ENCODE measurements at places on chromosomes 16 and 17.

GRCh38 chr17:12640364-12640763, 25.3 kb upstream of the MYOCD start:
- DNase-seq: no peak

DNA sequence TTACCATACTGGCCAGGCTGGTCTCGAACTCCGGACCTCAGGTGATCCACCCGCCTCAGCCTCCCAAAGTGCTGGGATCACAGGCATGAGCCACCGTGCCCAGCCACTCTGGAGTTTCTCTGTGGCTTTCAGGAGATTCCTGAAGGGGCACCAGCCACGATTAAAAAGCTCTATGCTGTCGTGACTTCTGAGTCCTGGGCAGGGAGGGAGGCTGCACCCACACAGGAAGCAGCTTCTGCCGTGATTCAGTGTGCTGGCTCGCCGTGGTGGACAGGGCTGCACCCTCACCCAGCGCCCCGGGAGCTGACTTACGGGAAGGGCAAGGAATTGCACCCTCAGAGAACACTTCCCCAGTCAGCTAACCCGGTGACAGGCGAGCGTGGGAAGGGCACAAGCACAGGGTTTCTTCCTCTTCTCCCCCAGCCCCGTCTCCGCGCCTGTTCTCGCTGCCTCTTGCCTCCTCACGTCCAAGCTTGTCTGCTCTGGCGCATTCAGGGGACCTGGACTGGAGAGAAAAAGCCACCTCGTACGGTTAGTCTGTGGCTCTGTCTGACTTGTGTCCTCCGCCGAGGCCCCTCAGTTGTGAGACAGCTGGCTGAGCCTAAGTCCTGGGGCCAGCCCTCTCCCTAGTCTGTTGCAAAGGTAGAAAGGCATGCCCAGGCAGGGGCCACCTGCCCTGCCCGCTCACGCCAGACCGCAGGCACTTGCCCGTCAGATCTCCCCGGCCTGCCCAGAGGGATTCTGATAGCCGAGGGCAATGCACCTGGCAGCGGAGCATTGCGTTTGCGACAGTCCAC, 145.0 kb downstream of the SEC14L1 start:
- no peak for DNase-seq

GRCh38 chr17:6255322-6255721, 179.6 kb downstream of the AIPL1 start:
- DNase-seq: no peak

GRCh38 chr17:41705271-41705991, 6.7 kb upstream of the GAST start:
- no peak for DNase-seq

- no peak for DNase-seq
Observed at GRCh38 chr16:56625140-56625942, at the start of gene MT1E. Gene MT1E, plus strand, starts transcription at chr16:56625781. Its CDS starts 71 bp downstream, at chr16:56625852.

DNA sequence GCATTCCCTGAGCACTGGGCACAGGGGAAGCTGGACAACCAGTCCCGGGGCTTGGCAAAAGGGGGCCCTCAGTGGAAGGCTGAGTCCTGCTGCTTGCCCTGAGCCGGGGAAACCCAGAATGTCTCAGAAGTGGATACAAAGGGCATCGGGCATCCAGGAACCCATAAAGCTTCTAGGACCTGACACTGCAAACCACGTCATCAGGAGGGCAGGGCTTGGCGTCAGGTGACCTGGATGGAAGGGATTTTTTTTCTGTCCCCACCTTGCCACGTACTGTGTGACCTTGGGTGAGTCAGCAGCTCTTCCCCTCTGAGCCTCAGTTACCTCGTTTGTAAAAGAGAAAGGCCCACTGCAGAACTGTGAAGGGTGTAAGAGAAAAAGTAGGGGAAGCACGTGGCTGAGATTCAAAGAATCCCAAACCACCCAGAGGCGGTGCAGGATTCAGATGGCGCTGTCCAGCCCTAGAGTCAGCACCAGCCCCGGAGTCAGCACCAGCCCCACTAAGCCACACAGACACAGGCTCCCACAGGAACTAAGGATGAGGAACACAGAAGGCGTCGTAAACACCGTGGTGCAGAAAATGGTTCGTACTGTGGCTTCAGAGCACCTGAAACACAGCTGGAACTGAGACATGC, 53.7 kb downstream of the C16orf95 start:
- no peak for DNase-seq

GRCh38 chr17:6195123-6195522, 124.9 kb downstream of the WSCD1 start:
- no peak for DNase-seq

GRCh38 chr16:21719283-21719682, 55.5 kb downstream of the OTOA start:
- DNase-seq: no peak

DNA sequence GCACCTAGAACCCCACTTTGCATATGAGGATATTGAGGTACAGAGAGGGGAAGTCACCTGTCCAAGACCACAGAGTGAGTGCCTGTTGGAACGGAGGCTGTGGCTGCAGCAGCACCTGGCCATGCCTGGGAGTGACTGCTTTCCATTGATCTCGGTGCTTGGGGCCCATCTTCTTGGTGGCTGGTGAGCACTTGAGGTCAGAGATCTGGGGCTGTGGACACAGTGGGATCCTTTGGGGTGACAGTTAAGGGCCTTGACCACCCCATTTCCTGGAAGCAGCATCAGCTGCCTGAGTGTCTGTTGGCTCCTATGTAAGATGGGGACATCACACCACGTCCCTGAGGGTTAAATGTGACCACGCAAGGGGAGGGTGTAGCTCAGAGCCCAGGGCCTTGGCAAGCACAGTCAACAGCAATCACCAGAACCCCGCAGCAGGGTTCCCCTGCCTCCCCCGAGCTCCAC, 111.7 kb downstream of the IRF8 start:
- no peak for DNase-seq

DNA sequence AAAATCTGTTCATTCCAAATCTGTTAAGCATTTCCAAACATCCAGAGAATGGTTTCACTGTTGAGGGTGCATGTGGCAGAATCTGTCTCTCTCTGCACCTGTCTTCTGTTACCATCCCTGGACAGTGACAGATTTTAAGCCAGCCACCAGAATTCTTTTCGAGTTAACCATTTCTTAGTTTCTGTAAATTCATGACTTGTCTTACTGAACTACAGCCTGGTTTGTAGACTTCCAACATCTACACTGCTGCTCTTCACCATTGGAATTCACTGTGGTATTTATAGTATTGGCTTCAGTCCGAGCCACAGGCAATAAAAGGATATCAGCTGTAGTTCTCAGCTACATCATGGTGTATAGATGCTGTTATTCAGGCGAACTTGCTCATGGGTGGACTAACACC, 47.6 kb downstream of the GOSR1 start:
- DNase-seq: no peak

GRCh38 chr17:64178011-64178825, 48.3 kb upstream of the ERN1 start:
- DNase-seq: no peak

- DNase-seq: no peak
Observed at GRCh38 chr16:74865922-74866598, 91.4 kb upstream of the FA2H start.

DNA sequence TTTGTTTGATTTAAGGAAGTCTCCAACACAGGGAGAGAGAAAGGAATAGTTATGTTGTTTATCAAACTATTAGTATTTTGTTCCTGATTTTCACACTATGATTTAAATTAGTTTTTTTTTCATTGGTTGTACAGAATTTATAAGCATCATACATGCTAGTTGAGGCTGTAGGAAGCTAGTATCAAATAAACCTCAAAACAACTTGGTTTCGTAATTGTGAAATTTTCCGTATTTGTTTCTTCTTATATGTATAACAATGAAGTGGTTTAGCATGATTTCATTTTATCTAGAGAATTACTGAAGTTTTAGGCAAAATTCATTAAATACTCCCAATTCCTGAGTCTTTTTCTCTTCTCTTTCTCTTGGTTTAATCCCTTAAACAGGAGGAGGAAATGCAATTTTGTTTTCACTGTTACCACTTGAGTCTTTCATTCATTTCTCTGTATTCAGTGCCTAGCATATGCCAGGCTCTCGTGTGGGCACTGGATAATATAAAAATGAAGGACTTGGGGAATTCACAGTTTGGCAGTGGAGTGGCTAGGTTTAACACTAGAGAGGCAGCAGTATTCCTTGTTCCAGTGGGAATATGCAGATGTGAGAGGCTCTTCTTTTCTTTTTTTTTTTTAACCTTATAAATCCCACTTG, 1.8 kb downstream of the CYLD start:
- no peak for DNase-seq

DNA sequence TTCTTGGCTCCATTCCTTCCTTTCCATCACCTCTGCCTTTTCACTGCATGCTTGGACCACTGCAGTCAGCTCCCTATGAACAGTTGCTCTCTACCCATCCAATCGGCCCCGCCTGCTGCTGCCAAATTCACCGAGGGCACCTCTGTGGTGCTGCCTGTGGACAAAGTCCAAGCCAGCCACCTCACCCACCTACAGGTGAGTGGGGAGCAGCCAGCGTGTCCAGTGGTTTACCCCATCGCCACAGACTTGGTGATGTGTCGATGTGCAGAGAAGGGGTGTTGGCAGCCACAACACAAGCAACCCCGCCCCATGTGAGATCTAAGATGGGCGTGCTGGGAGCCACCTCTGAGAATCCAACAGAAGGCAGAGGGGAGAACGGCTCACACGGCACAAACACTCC, 43.7 kb upstream of the STH start:
- no peak for DNase-seq

DNA sequence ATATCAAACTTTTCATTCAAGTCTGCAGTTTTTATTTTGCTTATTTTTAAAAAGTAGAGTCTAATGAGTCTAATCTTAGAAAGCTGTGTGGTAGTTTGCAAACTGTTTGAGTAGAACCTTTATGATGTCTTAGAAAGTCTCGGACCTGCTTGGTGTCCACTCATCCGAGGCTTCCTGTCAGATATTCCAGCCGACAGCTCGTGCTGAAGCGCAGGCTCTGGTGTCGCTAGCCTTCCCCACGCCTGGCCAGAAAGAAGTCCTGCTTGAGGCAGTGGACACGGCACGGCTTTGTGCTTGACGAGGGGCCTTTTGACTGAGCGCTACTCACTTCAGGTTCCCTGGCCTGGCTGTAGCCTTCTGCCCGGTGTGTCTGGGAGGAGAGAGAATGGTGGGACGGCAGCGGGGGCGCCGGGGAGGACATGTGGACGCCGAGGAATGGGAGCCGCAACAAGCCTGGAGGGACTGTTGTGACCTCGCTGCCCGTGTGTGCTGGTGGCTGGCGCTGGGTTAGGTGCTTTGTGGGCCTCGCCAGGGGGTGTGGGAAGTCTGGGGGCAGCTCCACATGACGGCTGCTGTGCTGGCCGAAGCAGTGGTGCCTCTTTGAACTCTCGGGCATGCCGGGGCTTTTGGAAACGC, 33.5 kb downstream of the BANP start:
- DNase-seq: no peak

DNA sequence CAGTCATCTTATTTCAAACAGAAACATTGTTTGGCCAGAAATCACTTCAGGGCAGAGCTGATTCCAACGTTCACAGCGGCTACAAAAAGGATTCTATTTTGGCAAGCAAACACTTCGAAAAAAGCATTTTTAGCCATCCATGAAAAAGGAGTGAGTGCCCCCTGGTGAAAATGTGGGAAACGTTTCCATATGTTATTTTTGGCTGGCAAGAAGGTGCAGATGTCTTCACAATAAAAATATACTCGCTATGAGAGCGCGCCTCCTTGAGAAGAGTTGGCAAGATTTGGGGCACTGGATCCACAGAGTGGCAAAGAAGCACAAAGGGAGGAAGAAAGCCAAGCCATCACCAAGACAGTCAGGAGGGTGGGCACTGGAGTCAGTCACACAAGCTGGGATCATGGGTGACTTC, 191.1 kb downstream of the CHD9NB start:
- no peak for DNase-seq

DNA sequence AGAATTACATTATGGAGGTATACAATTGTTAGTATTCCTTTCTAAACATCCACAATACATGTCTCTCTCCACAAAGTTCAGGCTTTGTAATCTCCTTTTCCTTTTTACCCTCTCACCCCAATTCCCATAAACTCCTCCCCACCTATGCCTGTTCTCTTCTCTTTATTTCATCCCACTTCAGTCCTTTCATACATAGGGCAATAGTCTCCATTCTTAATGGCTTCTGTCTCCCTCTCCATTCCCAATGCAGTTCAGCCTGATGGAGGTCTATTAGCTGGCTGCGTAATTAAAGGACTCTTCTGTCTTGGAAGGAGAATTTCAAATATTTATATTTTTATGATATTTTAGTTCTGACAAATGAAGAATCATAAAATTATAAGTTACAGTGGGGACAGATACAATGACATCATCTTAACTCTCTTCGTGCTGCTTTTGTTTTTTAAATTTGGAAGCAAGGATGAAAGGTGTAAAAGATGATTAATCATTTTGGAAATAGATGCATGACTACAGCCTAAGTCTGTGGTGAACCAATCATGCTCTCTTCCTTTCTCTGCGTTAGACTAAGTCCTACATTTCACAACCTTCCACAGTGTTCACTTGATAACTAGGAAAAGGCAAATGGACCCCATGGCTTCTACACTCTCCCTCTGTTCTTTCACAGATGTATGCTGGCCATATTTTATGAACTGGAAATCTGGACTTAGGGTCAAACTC, 11.2 kb upstream of the FAM20A start:
- no peak for DNase-seq

- no peak for DNase-seq
Observed at GRCh38 chr17:34610506-34610905, 31.1 kb downstream of the TMEM132E start.
